ENCODE measurements at places on chromosomes 4 and X.

GRCh38 chr4:6668391-6668790 lies 25.3 kb upstream of the S100P start:
- no peak for DNase-seq

DNA sequence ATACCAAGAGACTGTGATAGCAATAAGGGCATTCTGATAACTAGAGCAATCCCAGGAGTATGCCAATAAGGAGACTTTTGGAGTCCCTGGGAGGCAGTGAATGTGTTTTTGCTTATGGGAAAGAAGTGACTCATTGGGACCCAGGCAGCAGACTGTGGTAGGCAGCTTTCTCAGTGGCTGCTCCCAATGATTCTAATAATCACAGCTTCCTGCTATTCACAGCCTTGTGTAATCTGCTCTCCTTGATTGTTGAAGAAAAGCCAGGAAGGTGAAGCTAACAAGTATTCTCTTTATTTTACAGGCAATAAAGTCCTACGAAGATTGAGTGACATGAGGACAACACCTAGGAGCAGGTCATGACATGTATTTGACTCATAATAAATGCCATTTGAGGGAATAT lies 70.3 kb upstream of the DDX60 start:
- DNase-seq, result no peak

DNA sequence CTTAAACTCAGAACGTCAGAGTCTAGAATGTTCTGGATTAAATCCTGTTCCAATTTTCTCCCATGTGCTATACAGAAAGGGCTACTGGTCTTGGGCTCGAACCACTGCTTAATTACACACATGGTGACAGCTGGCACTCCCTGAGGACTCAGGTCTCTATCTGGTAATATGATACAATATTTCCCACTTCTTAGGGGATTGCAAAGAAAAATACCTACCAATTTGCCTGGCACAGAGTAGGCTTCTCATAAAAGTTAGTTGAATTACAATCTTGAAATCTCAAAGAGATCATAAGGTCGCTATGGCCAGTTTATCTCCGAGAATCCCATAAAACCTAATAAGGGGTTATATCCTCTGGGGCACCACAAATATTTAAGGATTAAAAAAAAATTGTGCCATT lies 8.6 kb downstream of the GPM6B start:
- DNase-seq, result no peak

DNA sequence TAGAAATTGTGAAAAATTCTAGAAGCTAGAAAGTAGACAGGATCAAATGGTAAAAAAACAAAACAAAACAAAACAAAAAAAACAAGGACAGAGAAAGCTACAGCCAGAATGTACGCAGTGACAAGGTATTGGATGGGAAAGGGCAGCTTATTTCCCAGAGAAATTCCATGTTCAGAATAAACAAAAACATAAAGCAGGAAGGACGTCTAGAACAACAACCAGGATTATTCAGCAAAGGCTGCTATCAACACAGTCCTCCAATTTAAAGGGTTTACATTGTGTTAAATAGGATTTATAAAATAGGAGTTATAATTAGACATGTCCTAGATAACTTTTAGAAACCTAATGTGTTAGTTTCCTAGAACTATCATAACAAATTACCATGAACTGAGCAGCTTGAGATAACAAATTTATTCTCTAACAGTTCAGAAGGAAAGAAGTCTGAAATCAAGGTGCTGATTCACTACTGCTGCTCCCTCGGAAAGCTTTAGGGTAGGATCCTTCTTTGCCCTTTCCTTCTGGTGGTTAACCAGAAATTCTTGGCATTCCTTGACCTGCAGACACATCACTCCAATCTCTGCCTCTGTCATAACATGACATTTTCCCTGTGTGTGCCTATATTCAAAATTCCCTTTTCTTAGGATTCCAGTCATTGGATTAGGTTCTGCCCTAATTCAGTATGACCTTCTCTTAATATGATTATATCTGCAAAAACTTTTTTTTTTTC lies 175.6 kb downstream of the SNCA start:
- peak; percentile 6 for DNase-seq

GRCh38 chrX:107626916-107627315 lies 1.4 kb upstream of the PRPS1 start:
- no peak for DNase-seq

- DNase-seq, result no peak
Measured at GRCh38 chr4:76308548-76308947, 2.0 kb downstream of the STBD1 start.

DNA sequence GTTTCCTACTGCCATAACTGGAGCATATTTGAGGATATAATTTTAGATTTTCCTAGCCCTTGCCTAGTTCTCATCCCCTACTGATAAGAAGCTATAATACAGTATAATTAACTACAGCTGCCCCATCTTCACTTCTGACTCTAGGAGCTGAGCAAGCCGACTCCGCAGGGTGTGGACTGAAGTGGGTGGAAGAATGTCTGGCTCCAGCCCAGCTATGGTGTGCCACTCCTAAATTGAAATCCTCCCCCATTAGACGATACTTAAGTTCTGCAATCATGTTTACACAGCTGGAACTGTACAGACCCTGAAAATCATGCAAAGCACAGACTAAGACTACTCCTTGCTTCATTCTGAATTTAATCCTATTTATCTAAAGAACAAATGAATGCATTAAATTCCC lies 93.1 kb downstream of the PCDH19 start:
- DNase-seq, result no peak

GRCh38 chr4:107333518-107333917 lies 297.4 kb upstream of the DKK2 start:
- DNase-seq, result no peak

- no peak for DNase-seq
Measured at GRCh38 chr4:127113844-127114362, 518.9 kb upstream of the INTU start.

DNA sequence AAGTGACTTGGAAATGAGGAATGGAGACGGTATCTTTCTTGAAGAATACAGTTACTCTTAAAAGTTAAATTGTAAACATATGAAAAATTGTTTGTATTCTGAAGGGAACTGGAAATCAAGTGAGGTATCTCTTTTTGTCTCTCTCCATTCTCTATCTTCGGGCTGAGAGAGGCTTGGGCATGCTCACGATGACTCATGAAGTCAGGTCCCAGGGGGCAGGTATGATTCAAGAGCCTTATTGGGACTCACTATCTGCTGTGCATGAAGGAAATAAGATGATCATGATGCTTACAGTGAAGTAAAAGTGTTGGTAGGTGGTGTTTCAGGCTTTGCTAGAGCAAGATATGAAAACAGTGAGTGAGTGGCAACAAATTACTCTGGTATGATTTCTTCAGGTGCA lies 200.4 kb upstream of the PITX2 start:
- DNase-seq, result no peak

DNA sequence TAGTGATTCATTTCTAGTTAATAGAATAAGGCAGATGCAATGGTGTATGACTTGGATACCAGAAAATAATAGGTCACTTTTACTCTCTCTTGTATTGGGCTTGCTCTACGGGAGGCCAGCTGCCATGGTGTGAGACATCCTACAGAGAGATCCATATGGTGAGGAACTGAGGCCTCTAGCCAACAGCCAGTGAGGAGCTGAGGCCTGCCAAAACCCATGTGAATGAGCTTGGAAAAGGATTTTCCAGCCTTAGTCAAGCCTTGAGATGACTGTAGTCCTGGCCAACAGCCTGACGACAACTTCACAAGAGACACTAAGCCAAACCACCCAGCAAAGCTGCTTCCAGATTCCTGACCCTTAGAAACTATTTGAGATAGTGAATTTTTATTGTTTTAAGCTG lies 1300.2 kb downstream of the RAPGEF2 start:
- DNase-seq, result no peak

DNA sequence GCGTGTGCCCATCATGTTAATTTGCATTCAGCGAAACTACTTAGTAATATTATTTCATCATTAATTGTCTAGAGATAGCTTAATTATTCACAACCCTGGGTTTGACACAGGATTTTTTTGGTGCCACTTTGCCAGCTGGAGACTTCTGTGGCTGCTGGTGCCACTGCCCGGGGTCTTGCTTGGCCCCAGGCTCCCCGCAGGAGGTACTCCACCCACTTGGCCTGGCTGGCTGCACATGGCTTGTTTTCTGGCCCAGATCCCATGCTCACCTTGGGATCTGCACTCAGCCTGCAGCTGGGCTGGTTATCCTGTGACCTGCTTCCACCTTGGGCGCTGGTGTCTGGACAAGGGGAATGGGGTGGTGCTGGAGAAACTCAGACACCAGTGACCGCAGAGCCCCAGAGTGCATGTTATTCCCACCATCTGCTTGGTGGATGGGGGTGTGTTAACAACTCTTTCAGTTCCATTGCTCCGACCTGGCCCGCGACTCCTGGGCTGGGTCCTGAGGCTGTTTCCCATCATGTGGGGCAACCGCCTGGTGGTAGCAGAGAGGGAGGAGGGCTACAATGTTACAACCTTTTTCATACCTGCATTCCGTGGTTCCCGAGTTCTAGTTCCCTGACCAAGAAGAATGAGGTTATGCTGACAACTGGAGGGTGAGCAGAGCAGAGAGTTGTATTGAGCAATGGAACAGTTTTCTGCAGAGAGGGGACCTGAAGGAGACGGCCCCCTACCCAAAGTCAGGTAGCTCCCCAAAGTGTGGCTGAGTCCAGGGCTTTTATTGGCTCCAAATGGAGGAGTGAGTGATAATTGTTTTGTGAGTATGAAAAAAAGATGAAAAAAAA lies 1950.0 kb upstream of the IGFBP7 start:
- no peak for DNase-seq

- DNase-seq, result no peak
Measured at GRCh38 chr4:853416-853781, 27.5 kb upstream of the CPLX1 start.

DNA sequence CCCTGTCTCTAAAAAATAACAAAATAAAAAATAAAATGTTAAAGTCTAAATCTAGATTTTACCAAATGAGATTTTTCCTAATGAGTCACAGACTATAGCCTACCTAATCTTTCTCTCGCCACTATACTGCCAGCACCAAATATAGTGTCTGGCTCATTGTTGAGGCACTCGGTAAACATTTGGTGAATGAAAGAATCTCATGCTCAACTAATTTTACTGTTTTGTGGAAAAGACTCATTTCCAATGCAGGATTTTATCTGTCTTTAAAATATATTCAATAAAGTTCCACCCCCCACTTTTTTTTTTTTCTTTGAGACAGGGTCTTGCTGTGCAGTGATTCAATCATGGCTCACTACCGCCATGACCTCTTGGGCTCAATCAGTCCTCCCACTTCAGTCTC lies 71.5 kb downstream of the PLS3 start:
- no peak for DNase-seq

GRCh38 chrX:733961-734360 lies 103.4 kb downstream of the SHOX start:
- DNase-seq, result no peak

- DNase-seq, result no peak
Measured at GRCh38 chr4:42709392-42710065, 52.6 kb upstream of the ATP8A1 start.

GRCh38 chr4:98688411-98689290 lies 30.2 kb upstream of the TSPAN5 start:
- peak; percentile 24 for DNase-seq

- no peak for DNase-seq
Measured at GRCh38 chrX:45771114-45771513, 570.4 kb upstream of the DIPK2B start.

DNA sequence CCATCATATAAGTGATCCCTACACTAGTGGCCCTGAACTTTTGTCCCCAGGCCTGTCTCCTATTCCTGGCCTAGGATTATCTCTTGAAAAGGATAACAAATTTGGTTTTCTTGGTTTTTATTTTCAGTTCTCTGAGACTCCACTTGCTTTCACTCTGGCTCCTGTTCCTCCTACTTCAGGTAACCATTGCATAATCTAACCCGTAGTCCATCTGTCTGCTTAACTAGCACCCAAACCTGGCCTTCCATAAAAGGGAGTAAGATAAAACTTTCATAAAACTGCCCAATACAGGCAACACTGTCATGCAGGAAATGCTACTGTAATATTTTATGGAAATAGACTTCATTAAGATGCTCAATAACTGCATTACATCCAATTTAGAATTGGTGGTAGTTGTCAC lies 52.1 kb upstream of the RAP1GDS1 start:
- no peak for DNase-seq

DNA sequence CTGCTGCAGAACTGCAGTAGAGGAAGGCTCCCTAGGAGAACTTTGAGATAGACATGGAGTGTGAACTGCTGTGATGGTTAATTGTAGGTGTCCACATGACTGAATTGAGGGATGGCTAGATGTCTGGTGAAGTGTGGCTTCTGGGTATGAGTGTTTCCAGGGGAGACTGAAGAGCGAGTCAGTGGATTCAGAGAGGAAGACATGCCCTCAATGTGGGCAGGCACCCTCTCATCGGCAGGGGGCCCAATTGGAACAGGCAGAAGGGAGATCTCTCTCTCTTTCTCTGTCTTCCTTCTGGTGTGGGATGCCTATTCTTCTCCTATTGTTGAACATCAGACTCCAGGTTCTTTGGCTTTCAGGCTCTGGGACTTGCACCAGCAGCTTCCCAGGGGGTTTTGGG lies 304.7 kb upstream of the GATB start:
- no peak for DNase-seq

- DNase-seq, result no peak
Measured at GRCh38 chrX:38277136-38277535, 50.2 kb downstream of the RPGR start.

DNA sequence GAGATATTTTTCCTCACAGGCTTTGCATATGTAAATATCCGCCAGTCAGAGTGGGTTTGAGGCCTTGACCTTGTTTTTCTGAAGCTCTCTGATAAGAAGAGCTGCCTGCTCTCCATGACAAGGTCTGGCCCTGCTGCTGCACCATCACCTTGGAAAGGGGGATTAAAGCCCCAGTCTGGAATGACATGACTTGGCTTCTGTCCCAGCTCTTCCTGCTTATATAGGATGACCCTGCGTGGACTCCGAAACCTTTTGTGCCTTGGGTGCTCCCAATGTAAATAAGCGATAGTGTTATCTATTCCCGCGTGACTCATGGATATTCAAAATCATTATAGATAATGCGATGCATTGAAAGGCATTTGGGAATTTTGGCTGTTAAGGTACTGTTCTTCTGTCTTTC lies 139.3 kb downstream of the BMPR1B start:
- no peak for DNase-seq

DNA sequence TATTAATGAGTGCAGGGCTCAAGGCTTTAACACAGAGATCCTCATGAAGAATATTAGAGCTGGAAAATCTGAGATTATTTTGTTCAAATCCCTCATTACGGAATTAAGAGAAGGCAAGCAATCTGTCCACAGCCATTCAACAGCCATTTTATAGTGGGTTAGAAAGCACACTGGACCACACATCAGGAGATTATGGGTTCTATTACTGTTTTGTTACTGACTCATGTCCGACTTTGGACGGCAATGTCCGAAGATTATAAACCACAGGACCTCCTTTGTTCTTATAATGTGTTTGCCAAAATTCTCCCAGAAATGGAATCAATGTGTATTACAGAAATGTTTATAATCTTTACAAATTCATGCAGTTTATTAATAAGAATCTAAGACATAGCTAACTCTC lies 8.1 kb downstream of the LAMTOR3 start:
- DNase-seq, result no peak

- DNase-seq, result no peak
Measured at GRCh38 chrX:83333813-83334212, 174.3 kb upstream of the POU3F4 start.

- DNase-seq, result no peak
Measured at GRCh38 chrX:136457303-136457917, 30.3 kb upstream of the BRS3 start.

Data from H54 (cell line).